ENCODE measurements at places on chromosomes 2 and 18. TPM values are rescaled to one million over a fixed set of nuclear protein-coding genes. Genes with fewer than 3 reads are reported as not detected.

The NPHP1 gene
- 1.5 TPM for polyA plus RNA-seq

The LRP2 gene
- not detected for polyA plus RNA-seq

The SLC23A3 gene
- 3.4 TPM for polyA plus RNA-seq

The INPP5D gene
- 5.6 TPM for polyA plus RNA-seq

The SLC19A3 gene
- 0.14 TPM for polyA plus RNA-seq

The CCDC150 gene
- 2.6 TPM for polyA plus RNA-seq

The CHRND gene
- polyA plus RNA-seq = not detected

The PAIP2B gene
- 5.0 TPM for polyA plus RNA-seq

The CFAP65 gene
- polyA plus RNA-seq = 0.01 TPM

The MREG gene
- 26.5 TPM for polyA plus RNA-seq

The LTBP1 gene
- polyA plus RNA-seq = 13.9 TPM
